CD8-positive, alpha-beta memory T cell (primary cell): ENCODE measurements at places on chromosomes 2 and 18. TPM values are rescaled to one million over a fixed set of nuclear protein-coding genes. Genes with fewer than 3 reads are reported as not detected.

The CYS1 gene
- 0.20 TPM for total RNA-seq

The DSG1 gene
- total RNA-seq = not detected

The NGEF gene
- total RNA-seq = not detected

The CDH2 gene
- total RNA-seq = not detected

The OXER1 gene
- total RNA-seq = 0.11 TPM

The TBR1 gene
- total RNA-seq = not detected

The PFN4 gene
- total RNA-seq = not detected

The APLF gene
- total RNA-seq = 3.6 TPM

The LOXL3 gene
- total RNA-seq = 0.77 TPM

The INHBB gene
- total RNA-seq = not detected

The CDH19 gene
- not detected for total RNA-seq

The ABCG8 gene
- total RNA-seq = not detected

The UGT1A9 gene
- total RNA-seq = not detected

The ELOA2 gene
- not detected for total RNA-seq

The TLX2 gene
- 0.37 TPM for total RNA-seq

The AOX1 gene
- not detected for total RNA-seq

The IL36G gene
- not detected for total RNA-seq

The COLEC12 gene
- total RNA-seq = 0.04 TPM

The SH3RF3 gene
- 0.31 TPM for total RNA-seq

The LTBP1 gene
- not detected for total RNA-seq

The GCG gene
- not detected for total RNA-seq

The SLC19A3 gene
- not detected for total RNA-seq

The LIMS2 gene
- 5.9 TPM for total RNA-seq

The CYP1B1 gene
- 19.4 TPM for total RNA-seq

The SYT4 gene
- not detected for total RNA-seq

The CLASP1 gene
- total RNA-seq = 66.0 TPM

The NR4A2 gene
- 19.7 TPM for total RNA-seq

The LCT gene
- 0.48 TPM for total RNA-seq

The TCF23 gene
- total RNA-seq = not detected

The TXNDC2 gene
- not detected for total RNA-seq

The USP40 gene
- 14.8 TPM for total RNA-seq

The RBM45 gene
- 12.7 TPM for total RNA-seq

The IL1A gene
- 3.1 TPM for total RNA-seq

The EN1 gene
- not detected for total RNA-seq

The CTAGE1 gene
- total RNA-seq = not detected

The ASB18 gene
- total RNA-seq = not detected

The ABCB11 gene
- not detected for total RNA-seq

The PLEKHH2 gene
- total RNA-seq = 0.48 TPM

The SLC1A4 gene
- 21.3 TPM for total RNA-seq

The COL4A4 gene
- not detected for total RNA-seq

The POTEC gene
- not detected for total RNA-seq

The MARCHF4 gene
- not detected for total RNA-seq

The STARD6 gene
- not detected for total RNA-seq

The BUB1 gene
- total RNA-seq = 46.9 TPM

The OTX1 gene
- not detected for total RNA-seq

The DYSF gene
- total RNA-seq = 3.6 TPM

The APCDD1 gene
- not detected for total RNA-seq

The UPP2 gene
- total RNA-seq = not detected

The PIEZO2 gene
- not detected for total RNA-seq

The ADCYAP1 gene
- total RNA-seq = not detected

The FHOD3 gene
- not detected for total RNA-seq

The TANC1 gene
- 0.11 TPM for total RNA-seq

The EMX1 gene
- total RNA-seq = 0.82 TPM
